ENCODE measurements at places on chromosomes 7 and 10.
A peak's percentile ranks its signal among the peaks of the same experiment; 100 is the strongest.

GRCh38 chr7:142152076-142152475 is 40.6 kb downstream of the MGAM2 start:
- no peak for DNase-seq

DNA sequence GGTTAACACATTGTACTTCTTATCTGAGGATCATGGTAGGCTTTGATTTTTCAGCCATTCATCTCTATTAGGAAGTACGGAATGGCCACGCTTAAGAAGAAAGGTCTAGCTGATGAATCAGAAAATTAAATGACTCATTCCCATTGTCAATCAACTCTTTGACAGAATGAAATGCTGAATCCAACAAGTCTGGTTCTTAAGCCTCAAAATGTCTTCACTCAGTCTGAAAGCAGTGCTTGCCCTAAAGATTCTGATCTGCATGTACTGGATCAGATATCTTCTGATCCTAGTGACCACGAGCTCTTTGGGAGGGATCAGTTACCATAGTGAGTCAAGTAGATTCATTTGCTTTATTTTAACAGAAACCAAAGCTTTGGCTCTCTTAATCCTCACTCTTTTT is 5.7 kb upstream of the CELF2 start:
- DNase-seq = no peak

- DNase-seq = no peak
Measured at GRCh38 chr10:117936566-117936965, 110.2 kb downstream of the RAB11FIP2 start.

GRCh38 chr10:101224910-101225823 is 4.1 kb downstream of the LBX1 start:
- DNase-seq = no peak

DNA sequence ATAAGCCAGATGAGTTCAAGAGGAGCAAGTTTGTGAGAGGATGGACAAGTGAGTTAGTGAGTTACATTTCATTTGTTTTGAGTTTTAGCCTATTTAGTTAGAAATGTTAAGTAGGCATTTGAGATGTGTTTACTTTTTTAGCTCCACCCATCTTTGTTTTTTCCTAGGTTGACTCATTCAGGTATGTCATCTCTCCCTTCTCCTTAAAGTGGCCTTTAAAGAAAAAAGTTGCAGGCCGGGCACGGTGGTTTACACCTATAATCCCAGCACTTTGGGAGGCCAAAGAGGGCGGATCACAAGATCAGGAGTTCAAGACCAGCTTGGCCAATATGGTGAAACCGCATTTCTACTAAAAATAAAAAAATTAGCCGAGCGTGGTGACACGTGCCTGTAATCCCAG is 71.2 kb downstream of the BMPR1A start:
- no peak for DNase-seq

GRCh38 chr10:80186364-80187012 is 18.8 kb downstream of the ANXA11 start:
- DNase-seq = no peak

DNA sequence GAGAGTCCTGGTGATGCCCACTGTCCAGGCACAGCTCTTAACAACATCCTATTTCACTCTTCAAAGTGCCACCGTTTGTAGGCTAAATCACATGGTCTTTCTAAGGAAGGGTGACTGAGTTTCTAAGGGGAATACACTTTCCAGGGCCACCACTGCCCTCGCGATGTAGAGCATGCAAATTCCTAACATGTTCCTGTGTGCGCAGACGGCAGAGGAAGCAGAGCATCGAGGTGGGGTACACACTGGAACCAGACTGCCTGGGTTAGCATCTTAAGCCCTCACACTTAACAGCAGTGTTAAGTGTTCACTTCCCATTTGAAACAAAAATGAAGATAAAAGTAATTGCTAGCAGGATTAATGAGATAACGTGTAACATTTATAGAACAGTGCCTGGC is 3.0 kb downstream of the VOPP1 start:
- no peak for DNase-seq

DNA sequence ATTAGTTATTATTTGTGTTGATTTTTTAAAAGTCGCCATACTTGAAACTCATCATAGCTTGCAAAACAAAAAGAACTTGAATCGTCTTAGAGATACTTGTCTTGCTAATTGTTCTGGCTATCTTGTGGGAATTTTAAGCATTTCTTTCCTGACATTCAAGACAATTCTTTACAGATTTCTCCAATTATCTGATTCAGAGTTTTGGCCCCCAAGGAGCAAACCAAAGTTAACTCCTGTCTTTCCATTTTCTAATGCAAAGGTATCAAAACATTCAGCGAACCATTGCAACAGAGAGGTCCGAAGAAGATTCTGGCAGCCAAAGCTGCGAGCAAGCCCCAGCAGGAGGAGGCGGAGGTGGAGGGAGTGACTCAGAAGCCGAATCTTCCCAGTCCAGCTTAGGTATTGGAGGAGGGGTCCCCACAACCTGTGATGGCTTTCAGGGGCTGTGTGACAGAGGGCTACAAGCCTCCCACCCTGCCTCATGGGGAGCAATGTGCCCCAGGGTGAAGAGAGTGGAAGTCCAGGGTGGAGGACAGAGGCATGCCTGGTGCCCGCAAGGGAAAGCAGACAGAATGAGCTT is 119.4 kb upstream of the STK17A start:
- DNase-seq = no peak

- no peak for DNase-seq
Measured at GRCh38 chr7:30688718-30689221, 6.5 kb upstream of the CRHR2 start.

- peak; percentile 43 for DNase-seq
Measured at GRCh38 chr10:113680190-113681111, 739 bp downstream of the CASP7 start.

DNA sequence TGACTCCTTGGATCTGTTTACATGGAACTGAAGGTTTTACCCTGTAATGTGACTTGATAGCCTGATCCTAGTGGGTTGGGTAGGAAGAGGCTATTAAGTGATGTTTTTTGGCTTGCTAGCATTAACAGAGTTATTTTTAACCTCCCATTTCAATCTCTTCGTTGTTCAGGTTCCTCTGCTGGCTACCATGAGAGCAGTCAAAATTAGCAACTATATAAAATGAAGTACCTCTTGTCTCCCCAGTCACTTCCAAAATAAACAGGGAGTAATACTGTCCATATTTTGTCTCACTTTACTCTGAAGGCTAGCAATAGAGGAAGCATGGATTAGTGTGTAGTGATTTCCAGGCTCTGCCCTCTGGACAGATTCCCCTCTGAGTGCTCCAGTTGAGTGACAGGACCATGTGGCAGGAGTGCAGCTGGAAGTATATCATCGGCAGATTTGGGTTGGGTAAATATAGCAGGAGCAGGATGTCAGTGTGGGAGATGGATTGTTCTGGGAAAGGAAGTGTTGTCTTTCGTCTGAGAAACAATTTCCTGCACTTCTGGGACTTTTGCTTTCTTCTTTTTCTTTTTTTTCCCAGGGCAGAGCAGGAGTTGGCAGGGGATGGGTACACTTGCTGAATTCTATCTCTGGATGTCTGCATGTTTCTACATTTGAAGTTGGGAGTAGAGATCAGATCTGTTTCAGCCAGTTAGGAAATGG is 35.2 kb downstream of the GBF1 start:
- no peak for DNase-seq

DNA sequence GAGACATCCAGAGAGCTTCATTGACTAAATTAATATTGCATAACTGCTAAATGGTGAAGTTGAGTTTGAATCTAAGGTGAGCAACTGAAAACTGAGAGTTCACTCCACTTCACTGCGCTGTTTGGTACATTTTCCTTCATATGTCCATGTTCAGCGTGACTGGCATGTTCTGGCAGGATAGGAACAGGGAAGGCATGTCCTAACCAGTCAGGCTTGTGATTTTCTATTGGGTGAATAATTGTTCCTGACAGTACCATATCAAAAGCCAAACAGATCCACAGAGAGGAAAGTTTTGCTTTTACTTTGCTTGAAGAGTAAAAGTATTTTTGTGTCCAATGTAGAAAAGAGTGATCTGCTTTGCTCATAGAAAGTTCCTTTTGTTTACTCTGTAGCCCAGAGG is 53.2 kb downstream of the WDFY4 start:
- DNase-seq = no peak

GRCh38 chr7:78953090-78953489 is 500.4 kb downstream of the MAGI2 start:
- no peak for DNase-seq

GRCh38 chr7:111030336-111030735 is 60.6 kb upstream of the LRRN3 start:
- DNase-seq = no peak

- no peak for DNase-seq
Measured at GRCh38 chr7:105003275-105003674, 10.7 kb upstream of the KMT2E start.

- DNase-seq = no peak
Measured at GRCh38 chr7:64881461-64882287, 21.4 kb upstream of the ZNF273 start.

DNA sequence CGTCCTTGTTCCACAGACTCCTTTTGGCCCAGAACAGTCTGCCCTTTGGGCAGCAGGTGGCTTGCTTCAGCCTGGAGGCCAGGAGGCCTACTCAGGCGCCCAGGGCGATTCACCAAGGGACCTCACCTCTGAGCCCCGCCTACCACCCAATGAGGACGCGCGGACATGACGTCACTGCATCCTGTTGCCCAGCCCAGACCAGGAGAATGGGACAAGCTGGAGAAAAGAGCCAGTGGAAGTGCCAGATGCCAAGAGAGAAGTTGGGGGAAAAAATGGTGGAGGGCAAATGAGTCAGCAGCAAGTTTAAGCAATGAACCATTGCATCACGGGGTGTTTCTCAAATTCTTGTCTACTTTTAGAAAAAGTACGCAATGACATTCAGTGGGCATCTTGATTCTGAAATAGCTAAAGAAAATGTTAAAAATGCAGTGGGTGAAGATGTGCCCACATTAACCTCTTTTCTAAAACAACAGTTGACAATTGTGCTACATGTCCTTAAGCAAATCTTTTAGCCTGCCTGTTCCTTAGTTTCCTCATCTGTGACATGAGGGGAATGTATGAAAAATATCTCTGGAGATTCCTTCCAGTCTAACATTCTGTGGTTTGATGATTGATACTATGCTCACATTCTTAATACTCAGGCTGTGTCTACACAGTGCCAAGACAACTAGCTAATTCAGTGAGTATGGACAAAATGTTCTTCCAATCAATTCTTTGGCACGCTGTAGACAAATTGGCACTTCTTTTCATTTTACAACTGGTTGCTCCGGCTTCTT is 23.9 kb upstream of the LEP start:
- DNase-seq = no peak

DNA sequence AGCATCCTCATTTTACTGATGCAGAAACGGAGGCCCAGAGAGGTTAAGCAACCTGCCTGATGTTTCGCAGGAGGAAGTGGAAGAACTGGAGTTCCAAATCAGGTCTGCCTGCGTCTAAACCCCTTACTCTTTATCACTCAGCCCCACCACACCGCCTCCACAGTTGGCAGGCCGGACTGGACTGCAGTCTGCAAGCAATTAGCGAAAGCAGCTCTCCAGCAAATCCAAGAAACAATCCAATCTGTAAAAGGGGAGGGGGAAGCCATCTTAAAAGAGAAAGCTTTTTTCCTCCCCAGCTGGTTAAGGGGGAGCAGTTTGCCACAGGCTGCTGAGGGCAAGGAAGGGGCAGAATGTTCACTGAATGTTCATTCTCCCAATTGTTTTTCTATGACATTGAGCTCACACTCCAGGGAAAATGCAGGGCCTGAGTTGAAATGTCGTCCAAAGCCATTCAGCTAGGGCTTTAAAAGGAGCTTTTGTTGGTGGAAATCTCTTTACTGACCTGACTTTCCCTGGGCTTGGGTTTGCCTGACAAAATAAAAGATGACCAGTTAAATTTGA is 350.1 kb downstream of the RNLS start:
- DNase-seq = no peak

GRCh38 chr10:1179346-1180070 is 123.3 kb downstream of the WDR37 start:
- DNase-seq = no peak

- no peak for DNase-seq
Measured at GRCh38 chr7:6020371-6021286, 10.5 kb upstream of the ANKRD61 start.

DNA sequence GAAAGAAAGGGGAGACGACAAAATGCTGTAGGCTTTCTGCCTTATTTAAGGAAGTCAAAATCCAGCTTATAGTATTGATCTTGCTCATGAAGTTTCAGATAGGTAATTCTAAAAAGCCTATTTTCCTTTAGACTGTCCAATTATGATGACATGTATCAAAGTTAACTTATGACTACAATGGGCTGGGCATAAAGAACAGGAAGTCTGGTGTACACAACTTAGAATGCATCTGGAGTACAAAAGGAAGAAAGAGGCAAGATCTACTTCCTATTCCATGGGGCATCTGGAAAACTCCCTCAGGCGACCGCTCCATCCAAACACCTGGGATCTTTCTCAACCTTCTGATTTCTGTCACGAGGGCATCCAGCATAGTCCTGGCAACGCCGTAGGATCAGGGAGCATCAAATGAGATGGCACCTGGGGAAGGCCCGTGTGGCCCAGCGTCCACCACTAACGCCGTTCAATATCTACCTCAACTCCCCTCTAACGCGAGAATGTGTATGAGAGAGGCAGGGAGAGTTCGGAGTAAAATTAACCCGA is 512 bp downstream of the FAM24B start:
- DNase-seq = no peak

GRCh38 chr10:6505300-6505699 is 74.8 kb downstream of the PRKCQ start:
- DNase-seq = no peak

GRCh38 chr10:129344731-129345355 is 122.2 kb upstream of the MGMT start:
- no peak for DNase-seq

- peak; percentile 21 for DNase-seq
Measured at GRCh38 chr10:68828833-68829232, 1.5 kb downstream of the STOX1 start.

- no peak for DNase-seq
Measured at GRCh38 chr7:148838905-148839304, 45.2 kb downstream of the EZH2 start.

DNA sequence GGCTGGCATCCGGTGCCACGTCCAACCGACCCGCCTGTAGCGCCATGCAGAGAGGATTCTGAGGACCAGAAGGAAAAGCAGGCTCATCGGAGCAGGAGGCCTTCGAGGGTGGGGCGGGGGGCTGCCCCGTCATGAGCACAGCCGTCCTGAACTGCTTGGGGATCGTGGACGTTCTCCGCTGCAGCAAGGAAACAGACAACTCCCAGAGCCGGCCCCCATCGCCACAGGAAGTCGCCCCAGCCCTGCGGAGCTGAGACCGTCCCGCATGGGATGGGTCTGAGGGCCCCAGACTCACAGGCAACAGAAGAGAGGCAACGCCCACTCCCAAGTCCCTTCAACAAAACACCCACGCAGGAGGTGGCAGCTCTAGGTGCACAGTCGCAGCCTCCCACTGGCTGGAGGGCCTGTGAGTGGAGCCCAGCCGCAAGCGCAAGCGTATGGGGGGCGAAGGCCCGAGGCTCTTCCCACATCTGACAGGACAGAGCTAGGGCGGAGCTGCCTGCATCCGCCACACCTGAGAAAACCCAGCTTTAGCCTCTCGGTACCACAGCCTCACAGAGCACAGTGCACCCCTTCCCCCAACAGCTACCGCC is 64.7 kb upstream of the TNRC18 start:
- no peak for DNase-seq

- peak; percentile 2 for DNase-seq
Measured at GRCh38 chr10:122648599-122649428, 50.8 kb downstream of the C10orf120 start.

GRCh38 chr10:102491136-102491535 is 11.4 kb downstream of the ACTR1A start:
- no peak for DNase-seq

GRCh38 chr10:22666287-22667092 is 47.9 kb downstream of the PIP4K2A start:
- DNase-seq = peak; percentile 91
